ENCODE measurements at places on chromosomes 5 and 9.

DNA sequence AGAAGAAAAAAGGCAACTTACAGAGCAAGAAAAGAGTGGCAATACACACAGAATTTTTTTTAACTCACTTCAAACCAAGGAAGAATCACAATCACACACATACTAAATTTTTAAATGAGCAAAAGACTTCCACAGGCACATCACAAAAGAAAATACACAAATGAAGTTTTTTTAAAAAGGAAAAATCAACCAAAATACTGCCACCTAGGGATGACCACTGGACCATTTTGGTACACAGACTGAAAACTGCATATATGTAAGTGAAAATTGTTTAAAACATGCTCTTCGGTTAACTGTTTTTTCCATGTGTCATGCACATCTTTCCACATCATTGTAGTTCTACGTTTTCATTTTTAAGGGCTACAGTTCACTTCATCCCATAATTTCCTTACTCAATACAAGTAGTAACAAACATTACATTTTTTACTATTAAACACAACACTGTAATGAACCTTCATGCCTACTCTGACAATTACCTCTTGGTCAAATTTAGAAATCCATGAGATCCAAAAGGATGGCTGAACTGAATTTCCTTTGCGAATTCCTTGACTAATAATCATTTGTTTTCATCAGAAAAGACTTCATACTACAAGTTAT, 79.0 kb downstream of the FBXW11 start:
- DNase-seq, result no peak

- DNase-seq, result no peak
Observed at GRCh38 chr5:10194083-10194482, 55.6 kb downstream of the ATPSCKMT start.

DNA sequence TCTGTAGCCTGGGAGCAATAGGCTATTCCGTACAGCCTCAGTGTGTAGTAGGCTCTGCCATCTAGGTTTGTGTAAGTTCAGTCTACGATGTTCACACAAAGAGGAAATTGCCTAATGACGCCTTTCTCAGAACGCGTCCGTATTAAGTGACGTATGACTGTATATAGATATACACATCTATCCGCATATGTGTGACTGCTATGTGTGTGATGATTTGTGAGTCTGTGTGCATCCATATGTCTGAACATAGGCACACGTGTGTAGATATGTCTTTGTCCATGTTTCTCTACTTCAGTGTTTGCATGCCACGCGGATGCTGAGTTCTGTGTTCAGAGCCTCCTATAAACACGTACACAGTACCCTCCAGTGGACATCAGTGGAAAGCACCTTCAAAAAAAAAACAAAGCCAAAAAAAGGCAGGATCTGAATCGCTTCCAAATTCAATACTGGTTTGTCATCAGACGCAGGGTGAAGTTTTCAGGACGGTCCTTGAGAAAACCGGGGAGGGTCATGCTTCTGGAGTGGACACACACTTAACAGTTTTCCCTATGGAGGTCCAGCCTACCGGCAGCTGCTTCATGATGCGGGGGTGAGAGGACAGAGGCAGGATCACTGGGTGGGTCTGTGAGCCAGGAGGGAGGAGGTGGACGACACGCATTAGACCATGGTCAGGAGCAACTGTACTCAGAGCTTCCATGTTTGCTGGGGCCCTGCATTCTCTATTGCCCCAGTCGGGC, 29.5 kb upstream of the ALDH1B1 start:
- no peak for DNase-seq

- no peak for DNase-seq
Observed at GRCh38 chr5:147055089-147055826, 176.7 kb upstream of the PPP2R2B start.

GRCh38 chr5:36523926-36524325, 82.5 kb upstream of the SLC1A3 start:
- DNase-seq, result no peak

- DNase-seq, result no peak
Observed at GRCh38 chr9:127368852-127369402, 28.0 kb upstream of the SLC2A8 start.

GRCh38 chr5:113179156-113179555, 202.6 kb downstream of the DCP2 start:
- DNase-seq, result no peak

DNA sequence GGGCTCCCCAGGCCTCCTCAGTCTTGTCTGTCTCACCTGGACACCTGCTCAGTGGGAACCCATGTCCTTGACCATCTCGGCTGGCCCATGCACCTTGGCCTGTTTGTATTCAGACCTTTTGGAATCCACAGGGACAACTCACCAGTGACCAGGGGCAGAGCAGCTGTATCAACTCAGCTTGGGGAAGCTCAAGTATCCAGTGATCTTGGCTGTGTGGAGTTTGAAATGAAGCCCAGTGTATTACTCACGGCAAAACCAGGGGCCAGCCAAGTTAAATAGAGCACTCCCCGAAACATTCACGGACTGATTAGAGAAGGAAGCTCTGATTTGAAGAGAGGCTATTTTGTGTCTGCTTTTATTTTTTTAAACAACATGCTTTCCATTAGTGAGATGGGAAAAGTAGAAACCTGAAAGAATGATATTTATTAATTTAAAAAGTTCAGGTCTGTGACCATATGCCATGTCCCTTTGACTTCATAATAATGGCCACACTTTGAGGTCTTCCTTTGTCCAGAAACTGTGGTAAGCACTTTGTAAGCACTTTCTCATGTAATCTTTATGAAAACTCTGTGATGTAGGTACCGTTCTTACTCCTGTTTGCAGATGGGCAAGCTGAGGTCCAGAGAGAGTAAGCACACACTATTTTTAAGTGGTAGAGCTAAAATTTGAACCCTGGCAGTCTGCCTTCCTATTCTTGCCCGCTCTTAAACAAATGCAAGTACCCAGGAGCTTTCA, 656.5 kb downstream of the BNC2 start:
- no peak for DNase-seq

GRCh38 chr9:98521141-98521540, 187.6 kb downstream of the GABBR2 start:
- no peak for DNase-seq

DNA sequence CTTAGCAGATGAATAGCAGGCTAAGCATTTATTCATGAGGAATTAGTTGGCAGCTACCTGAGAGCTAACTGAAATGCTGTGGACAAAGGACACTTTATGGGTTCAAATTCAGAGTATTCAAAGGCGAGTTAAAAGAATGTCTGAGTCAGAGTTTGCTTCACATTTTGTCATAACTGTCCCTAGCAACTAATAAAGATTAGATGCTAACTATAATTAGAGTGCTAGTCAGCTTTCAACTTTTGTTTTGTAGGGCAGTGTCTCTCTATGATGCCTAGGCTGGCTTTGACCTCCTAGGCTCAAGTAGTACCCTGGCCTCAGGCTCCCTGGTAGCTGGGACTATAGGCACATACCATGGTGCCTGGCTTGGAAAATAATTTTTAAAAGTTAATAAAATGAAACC, 4.6 kb downstream of the SMC5 start:
- DNase-seq, result no peak

- no peak for DNase-seq
Observed at GRCh38 chr9:34276772-34277171, 52.3 kb downstream of the KIF24 start.

- no peak for DNase-seq
Observed at GRCh38 chr5:59956130-59956783, 62.7 kb upstream of the PDE4D start.

DNA sequence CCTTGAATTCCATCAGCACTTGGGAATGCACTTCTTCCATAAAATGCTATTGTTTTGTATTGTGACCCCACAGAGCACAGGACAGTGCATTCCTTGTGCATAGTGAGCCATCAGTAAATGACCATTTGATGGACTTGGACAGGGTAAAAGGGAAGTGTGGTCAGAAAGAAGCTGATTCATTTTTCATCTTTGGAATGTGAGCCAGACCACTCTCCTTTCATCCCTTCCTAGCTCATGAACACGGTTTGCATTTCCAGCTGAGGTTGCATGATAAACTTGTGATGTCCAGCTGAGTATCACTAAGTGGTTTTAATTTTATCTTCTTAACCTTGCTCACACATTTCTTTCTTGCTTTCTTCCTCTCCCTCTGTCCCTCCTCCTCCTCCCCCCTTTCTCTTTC, 101.3 kb downstream of the NUDT12 start:
- no peak for DNase-seq

- no peak for DNase-seq
Observed at GRCh38 chr9:99980598-99980997, 74.1 kb downstream of the STX17 start.

Measured in activated naive CD4-positive, alpha-beta T cell treated with Interleukin-2 at 50 U/mL for 16 hours (primary cell).